ENCODE measurements at places on chromosomes 5 and 9. TPM values are rescaled to one million over a fixed set of nuclear protein-coding genes. Genes with fewer than 3 reads are reported as not detected.

Gene ZNF618
- 0.69 TPM for total RNA-seq

Gene C5orf52
- not detected for total RNA-seq

Gene SLC4A9
- not detected for total RNA-seq

Gene ANKRD34B
- total RNA-seq = not detected

Gene CDC20B
- total RNA-seq = not detected

Gene PIGO
- 36.1 TPM for total RNA-seq

Gene CARD9
- total RNA-seq = 0.70 TPM

Gene ADAMTS16
- total RNA-seq = not detected

Gene HRH2
- 2.4 TPM for total RNA-seq

DNA sequence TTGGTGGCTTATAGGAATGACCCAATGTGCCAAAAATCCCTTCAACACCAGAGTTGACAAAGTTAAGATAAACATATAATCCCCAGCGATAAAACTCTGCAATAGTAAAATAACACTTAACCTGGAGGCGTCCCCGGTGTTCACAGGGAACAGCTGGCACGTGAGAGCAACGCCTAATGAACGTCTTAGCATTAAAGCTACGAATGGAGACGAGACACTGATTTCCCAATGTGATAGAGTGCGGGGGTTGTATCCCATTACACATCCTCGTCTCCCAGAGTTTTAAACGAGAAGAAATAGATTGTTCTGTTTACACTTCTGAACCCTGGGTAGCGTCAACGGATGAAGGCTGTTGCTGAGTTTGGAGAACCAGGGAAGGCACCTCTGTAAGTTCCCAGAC is 57.6 kb downstream of the PTCH1 start:
- no peak for DNase-seq

- DNase-seq = no peak
Observed at GRCh38 chr9:17824191-17824590, 245.3 kb downstream of the SH3GL2 start.

DNA sequence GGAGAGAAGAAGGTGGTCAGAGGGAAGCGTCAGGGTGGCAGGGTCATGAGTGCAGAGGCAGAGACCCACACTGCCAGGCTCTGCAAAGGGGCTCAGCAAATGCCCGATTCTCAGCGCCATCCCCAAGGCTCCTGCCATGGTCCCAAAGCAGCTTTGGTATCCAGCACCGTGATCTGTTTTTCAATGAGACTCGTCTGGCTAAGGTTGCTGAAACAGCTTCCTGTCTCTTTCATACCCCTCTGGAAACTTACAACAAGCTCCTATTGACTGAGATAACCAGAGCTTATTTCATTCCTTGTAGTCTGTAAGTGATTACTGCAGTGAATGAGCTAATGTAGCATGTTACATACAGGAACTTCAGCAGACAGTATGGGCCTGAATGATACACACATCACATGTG is 568.6 kb upstream of the DAP start:
- no peak for DNase-seq

DNA sequence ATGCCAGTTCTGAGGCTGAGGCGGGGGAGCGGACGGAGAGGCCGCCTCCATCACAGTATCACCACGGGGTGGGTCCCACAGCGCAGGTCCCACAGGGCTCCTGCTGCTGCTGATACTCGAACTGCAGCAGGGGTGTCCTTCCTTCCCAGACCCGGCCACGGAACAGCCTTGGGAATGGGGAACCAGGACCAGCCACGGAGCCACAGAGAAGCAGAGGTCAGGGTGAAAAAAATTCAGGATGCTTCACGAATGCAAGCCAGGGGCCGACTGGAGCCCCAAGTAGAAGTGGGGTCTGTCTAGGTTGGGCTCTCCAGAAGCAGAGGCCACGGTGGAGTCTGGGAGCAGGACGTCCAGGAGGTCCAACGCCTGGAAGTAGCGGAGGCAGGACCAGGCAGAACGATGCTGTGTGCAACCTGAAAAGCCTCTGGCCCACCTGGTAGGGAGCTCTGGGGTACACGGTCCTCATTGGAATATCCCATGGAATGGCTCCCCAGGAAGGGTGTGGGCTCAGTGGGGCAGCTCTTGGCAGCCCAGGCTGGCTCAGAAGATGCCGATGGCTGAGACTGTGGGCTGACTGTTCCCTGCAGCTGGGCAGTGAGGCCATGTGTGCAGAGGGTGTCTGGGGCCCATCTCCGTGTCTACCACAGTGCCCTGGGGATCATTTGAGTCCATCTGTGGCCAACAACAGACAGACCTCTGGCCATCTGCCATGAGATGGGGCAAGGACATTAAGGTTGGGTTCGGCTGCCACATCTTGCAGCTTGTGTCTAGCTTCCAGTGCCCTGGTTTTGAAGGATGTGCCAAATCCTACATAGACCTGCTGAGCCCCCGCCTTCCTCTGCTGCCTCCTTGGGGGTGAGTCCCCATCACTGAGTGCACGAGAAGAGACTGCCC is 66.9 kb upstream of the FCN1 start:
- DNase-seq = peak; percentile 16

- no peak for DNase-seq
Observed at GRCh38 chr9:83554278-83554677, 16.1 kb upstream of the FRMD3 start.

GRCh38 chr9:27429436-27429835 is 94.7 kb upstream of the IFNK start:
- no peak for DNase-seq

- DNase-seq = no peak
Observed at GRCh38 chr9:105103776-105104175, 140.7 kb upstream of the SLC44A1 start.

DNA sequence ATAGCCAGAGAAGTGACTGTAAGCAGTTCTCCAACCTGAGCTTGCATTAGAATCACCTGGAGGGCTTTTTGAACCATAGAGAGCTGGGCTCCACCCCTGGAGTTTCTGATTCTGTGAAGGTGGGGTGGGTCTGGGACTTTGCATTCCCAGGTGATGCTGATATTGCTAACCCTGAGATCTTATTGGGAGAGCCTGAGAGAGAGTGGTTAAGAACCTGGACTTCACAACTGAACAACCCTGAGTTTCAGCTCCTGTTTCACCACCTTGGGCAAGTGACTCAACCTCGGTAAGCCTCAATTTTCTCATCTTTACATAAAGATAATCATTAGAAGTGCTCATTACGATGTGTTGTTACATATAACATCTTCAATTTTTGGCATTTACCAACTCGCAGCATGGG is 498.6 kb downstream of the EBF1 start:
- DNase-seq = no peak

DNA sequence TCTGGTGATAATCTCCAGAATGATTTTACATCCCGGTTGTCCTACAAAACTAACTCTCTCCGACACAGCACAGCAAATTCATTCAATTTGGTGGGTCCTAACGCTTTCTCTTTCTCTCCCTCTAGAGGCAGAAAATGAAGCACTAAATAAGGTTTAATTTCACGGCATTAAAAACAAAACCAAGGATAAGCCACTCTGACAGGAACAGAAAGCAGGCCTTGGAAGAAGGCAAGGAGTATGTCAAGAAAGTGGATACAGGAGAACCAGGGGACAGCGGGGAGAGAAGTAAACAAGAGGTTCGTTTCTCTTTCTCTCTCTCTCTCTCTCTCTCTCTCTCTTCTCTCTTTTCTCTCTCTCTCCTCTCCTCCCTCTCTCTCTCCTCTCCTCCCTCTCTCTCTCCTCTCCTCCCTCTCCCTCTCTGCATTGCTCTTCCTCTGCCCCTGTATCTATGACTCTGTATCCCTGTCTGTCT is 49.8 kb downstream of the EBF1 start:
- no peak for DNase-seq

DNA sequence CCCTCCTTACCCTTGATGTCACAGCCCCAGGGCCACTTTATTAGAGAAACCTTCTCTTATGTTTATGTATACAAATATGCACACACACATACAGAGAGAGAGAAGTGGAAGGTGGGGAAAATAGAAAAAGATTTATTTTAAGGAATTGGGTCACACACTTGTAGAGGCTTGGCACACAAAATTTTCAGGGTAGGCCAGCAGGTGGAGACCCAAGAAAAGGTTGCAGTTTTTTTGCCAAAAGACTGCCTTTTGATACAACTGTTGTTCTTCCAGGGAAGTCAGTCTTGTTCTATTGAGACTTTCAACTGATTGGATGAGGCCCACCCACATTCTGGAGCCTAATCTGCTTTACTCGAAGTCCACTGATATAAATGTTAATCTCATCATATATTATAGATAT is 131.1 kb upstream of the PPP1R2B start:
- DNase-seq = no peak

DNA sequence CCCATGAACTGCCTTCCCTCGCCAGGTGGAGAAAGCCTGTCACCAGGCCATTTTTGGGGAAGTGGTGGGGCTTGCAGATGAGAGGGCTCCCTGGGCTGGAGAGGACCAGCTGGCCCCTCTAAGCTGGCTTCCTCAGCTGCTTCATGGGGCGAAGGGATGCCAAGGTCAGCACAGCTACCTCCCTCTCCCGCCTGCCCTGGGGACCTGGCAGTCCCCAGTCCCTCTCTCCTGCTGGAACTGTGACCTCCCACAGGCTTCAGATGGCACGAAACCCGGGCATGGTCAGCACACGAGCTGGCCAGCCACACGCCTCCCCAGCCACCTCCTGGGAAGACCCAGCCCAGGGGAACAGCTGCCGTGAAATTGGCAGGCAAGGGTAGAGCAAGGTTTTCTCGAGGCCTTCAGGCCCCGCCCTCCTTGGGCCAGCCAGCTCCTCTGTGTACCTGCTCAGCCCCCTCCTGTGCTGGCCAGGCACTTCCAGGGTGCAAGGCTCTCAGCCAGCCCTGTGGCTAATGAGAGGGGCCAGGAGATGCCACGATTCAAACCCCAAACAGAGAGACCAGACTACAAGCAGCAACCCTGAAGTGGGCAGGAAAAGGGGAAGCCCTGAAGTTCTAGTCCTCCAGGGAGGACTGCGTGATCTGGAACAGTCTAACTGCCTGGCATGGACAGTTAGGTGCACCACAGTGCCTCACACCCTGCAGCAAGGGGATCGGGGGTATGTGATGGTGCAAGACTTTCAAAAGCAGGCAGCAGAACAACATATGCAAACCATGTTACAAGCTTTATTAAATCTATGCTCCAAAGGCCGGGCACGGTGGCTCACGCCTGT is 12.9 kb downstream of the PLPP7 start:
- DNase-seq = no peak

GRCh38 chr9:88215196-88216125 is 77.2 kb upstream of the SPATA31C2 start:
- no peak for DNase-seq

DNA sequence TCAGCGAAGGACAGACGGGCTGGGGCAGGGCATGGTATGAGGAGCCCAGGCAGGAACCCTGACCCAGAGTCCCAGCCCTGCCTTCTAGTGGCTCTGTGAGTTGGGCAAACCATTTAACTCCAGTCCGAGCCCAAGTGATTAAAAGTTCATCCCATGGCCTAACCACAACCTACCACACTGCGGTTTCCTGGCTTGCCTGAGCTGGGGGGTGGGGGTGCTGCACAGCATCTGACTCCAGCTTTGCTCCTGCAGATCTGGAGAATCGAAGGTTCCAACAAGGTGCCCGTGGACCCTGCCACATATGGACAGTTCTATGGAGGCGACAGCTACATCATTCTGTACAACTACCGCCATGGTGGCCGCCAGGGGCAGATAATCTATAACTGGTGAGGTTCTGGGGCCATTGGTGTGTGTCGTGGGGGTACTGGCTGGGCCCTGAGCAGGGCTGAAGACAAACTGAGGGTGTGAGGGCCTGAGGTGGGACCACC is 49.0 kb downstream of the STOM start:
- DNase-seq = no peak

DNA sequence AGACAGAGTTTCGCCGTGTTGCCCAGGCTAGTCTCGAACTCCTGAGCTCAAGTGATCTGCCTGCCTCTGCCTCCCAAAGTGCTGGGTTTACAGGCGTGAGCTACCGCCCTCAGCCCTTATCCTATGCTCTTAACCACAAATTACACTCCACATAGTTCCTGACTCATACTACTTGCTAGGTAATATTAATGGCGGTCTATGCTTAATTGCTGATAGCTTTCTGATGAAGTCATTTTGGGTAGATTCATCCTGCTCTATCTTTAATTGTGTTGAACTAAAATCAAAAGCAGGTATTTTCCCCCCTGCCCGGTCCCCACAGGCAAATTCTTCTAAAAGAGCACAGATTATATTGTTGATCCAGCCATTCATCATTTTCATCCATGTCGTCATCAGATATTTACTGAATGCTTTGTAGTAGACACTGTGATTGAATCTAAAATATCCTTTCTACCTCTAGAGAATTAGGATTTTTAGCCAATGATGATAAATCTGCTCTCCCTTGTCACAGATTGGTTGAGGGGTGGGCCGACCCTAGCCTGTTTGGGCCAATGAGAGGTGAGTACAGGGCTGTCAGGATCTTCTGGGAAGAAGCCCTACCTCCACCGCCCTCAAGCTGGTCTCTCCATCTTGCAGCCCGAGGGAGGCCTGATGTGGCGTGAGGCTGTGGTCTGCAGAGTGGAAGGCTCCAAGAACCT is 144.8 kb downstream of the NR3C1 start:
- no peak for DNase-seq

- no peak for DNase-seq
Observed at GRCh38 chr5:164373876-164374275, 868.5 kb downstream of the MAT2B start.

GRCh38 chr5:125409861-125410536 is 663.6 kb upstream of the ZNF608 start:
- no peak for DNase-seq

DNA sequence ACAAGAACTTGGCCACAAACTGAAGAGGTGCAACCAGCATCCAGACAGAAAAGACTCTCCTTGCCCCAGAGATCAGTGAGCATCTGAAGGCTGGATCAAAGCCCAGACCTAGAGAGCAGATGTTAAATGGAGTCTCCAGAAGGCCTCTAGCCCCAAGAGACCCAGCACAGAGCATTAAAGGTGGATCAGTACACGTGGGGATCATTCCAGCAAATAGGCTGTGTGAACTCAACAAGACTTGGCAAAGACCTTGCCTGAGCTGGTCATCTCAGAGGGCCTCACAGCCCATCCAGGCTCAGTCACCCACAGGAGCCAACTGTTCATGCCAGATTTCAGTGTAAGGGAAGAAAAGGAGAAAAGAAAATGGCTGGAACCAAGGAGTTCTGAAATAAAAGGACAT is 214.0 kb downstream of the ENC1 start:
- no peak for DNase-seq

DNA sequence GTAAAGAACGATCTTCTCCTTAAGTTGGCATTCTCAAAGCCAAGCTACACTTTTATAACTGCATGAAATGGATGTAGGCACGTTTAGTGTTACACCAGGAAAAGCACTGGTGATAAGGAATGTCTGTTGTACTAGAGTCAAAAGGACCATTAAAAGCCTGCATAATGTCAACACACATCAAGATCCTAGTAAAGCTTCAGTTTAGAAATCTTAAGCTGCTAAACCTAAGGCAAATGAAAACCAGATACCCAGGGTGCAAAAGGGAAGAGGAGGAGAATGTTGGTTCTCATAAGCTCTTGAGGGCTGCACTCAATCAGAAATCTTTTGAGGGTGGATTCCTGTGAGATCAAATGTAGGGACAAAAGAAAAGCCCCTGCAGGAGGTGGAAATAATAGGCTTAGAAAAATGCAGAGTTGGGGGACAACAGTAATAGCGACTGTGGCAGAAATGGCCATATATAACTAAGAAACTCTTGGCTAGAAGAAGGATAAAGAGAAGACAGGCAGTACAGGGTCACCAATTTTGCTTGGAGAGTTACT is 148.2 kb downstream of the FBXL17 start:
- DNase-seq = no peak

All from naive thymus-derived CD8-positive, alpha-beta T cell (primary cell).